Activated naive CD4-positive, alpha-beta T cell treated with anti-CD3 and anti-CD28 coated beads for 36 hours (primary cell): ENCODE measurements at places on chromosomes 5 and 9.

DNA sequence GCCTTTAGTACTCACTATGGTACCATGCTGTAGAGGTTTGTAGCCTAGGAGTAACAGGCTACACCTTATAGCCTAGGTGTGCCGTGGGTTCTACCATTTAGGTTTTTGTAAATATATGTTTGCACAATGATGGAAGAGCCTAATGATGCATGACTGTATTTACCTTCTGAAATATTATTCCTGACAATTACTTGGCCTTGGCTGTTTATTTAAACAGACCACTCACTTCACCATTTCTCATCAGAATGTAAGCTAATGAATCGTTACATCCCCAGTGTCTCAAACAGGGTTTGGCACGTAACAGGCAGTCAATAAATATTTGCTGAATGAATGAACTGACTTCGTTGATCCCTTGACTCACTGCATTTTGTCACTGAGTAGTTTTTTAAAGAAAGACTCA lies 93.1 kb downstream of the MED27 start:
- DNase-seq = no peak

- DNase-seq = peak; percentile 64
These were observed 73.8 kb upstream of the ITGA2 start for GRCh38 chr5:52915176-52915875.

- no peak for DNase-seq
These were observed 289.3 kb upstream of the TAS2R1 start for GRCh38 chr5:9919306-9920030.

- no peak for DNase-seq
These were observed 72.5 kb downstream of the APTX start for GRCh38 chr9:32928912-32929311.

GRCh38 chr9:27485158-27485557 lies 38.9 kb upstream of the IFNK start:
- peak; percentile 18 for DNase-seq
